Right atrium auricular region (tissue), 2 donors: ENCODE measurements at places on chromosomes 12 and 14. TPM values are rescaled to one million over a fixed set of nuclear protein-coding genes. Genes with fewer than 3 reads are reported as not detected.

- no peak for DNase-seq
- H3K27me3 ChIP-seq, result no peaks in the 10 kb centered on the region
- peaks cover 1% of the 10 kb centered on the region for H3K36me3 ChIP-seq
- H3K4me3 ChIP-seq, result no peak overlapping the region
- peak overlapping the region; percentile 80 for H3K27ac ChIP-seq
Measured at GRCh38 chr12:553216-554000, 93.7 kb downstream of the B4GALNT3 start.

PPP1R1A gene
- 111 TPM for total RNA-seq

GRCh38 chr12:47995981-47996401 lies 8.3 kb downstream of the COL2A1 start:
- no peak for DNase-seq
- no peaks in the 10 kb centered on the region for H3K27me3 ChIP-seq
- H3K4me3 ChIP-seq, result no peak overlapping the region
- no peaks in the 10 kb centered on the region for H3K4me1 ChIP-seq

- no peak overlapping the region for H3K4me3 ChIP-seq
- H3K27ac ChIP-seq, result no peak overlapping the region
- no peak for DNase-seq
- no peaks in the 10 kb centered on the region for H3K27me3 ChIP-seq
- no peaks in the 10 kb centered on the region for H3K4me1 ChIP-seq
Measured at GRCh38 chr14:56733396-56733795, 76.9 kb downstream of the OTX2 start.

FSCB gene
- total RNA-seq, result not detected
